Activated CD8-positive, alpha-beta memory T cell treated with anti-CD3 and anti-CD28 coated beads, Interleukin-2, amount 50 U/mL, for 4 hours (primary cell): ENCODE measurements at places on chromosomes 11 and 22.

DNA sequence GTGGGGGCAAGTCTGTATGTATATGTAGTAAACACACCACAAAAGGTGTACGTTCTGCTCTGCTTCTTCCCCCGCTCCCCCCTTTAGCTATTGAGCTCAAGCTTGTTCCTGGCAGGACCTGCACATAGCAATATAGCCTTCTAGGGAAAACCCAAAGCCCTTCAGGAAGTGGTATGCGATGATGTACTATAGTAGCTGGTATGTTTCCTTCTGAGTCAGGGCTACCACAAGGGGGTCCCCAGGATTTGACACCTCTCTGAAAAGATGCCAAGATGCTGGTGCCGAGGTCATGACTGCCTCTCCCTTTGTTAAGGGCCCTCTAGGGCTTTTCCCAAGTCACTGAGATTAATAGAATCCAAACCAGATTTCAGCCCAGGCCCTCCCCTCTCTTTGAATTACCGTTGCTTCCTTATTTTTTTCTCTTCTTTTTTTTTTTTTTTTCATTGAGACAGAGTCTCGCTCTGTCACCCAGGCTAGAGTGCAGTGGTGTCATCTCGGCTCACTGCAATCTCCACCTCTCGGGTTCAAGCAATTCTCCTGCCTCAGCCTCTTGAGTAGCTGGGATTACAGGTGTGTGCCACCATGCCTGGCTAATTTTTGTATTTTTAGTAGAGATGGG, 268.4 kb downstream of the ETS1 start:
- peak; percentile 74 for DNase-seq

GRCh38 chr11:617912-618682, 2.3 kb upstream of the IRF7 start:
- no peak for DNase-seq

DNA sequence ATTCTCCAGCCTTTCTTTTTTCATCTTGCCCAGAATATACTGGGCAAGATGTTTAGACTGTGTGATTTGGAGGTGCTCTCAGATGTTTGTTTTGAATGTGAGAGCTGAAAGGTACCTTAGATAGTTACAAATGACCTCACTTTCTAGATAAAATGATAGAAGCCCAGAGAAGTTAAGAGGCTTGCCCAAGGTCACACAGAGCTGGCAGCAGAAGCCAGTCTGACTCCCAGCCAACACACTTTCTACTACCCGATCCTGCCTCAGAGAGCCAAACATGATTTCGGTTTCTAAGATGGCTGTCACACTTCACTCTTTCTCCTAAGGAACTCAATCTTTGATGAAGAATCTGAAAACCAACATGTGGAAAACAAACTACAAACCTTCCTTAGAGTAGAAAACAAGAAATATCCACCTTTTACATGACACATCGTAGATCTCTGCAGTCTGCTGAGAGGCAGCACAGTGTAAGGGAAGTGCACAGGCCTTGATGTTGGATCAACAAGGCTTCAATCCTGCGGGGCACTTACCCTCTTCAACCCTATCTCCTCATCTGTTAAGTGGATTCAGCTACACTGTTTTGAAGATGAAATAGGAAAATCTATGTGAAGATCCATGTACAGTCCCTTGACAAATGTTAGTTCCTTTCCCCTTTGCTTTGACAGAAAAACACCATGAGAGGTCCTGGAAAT, 58.6 kb downstream of the SYTL2 start:
- no peak for DNase-seq

- DNase-seq = no peak
Measured at GRCh38 chr11:36426226-36426848, 83.7 kb downstream of the TRAF6 start.

GRCh38 chr11:72524711-72525110, 90.4 kb upstream of the CLPB start:
- DNase-seq = no peak

- DNase-seq = no peak
Measured at GRCh38 chr11:45392591-45393091, 106.5 kb upstream of the SYT13 start.

DNA sequence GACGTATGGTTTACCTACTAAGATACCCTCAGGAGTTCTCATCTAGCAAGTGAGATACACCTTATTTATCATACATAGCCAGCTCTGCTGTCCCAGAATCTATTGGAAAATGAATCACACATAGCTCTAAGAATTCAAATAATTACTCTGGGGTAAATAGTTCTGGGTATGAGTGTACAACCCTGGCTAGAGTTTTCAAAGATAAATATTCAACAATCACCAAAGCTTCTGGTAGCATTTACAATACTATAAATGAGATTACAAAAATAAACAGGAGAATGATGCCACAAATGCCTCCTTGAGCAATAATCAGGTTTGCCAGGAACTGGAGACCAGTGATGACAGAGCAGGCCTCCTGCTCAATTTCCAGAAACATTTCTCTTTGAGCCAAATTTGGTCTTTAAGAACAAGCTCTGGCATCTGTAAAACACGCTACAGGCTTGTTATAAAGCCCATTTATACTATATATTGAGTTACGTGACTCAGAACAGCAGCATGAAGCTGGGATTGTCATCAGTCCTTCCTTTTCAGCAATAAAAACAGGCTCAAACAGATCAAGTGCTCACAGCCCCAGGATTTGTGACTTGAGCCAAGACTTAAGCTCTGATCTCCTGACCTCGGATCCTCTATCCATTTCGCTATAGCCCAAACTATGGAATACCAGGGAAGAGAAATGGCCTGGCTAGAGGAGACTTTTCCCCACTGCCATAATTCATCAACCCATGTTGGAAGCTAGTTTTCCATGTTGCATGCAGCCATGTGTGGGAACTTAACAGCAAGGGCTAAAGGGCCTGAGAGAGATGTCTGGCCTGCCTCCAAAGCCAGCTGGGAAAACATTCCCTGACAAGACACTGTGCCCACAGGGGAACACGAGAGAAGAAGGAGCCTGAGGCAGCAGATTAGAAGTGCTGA, 19.7 kb downstream of the RAB30 start:
- no peak for DNase-seq

GRCh38 chr11:111364503-111364902, 14.6 kb downstream of the POU2AF1 start:
- DNase-seq = no peak

GRCh38 chr22:20741634-20742581, 32.0 kb upstream of the SERPIND1 start:
- peak; percentile 43 for DNase-seq

DNA sequence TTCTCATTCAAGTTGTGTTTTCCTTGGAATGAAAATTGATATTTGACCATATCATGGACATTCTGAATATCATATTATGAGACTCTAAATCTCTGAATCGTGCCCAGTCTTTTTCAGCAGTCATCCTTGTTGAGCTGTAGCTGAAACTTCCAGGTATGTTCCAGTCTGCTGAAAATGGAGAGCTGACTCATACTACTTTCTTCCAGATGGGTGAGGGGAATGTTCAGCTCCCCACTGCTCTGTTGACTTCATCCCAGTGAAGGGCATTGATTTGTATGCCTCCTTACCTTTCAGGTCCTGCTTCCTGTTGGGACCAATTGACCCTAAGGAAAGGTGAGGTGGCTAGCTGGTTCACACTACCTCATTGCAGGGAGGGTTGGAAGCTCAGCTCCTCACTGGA, 3.5 kb downstream of the OR5P2 start:
- DNase-seq = no peak

DNA sequence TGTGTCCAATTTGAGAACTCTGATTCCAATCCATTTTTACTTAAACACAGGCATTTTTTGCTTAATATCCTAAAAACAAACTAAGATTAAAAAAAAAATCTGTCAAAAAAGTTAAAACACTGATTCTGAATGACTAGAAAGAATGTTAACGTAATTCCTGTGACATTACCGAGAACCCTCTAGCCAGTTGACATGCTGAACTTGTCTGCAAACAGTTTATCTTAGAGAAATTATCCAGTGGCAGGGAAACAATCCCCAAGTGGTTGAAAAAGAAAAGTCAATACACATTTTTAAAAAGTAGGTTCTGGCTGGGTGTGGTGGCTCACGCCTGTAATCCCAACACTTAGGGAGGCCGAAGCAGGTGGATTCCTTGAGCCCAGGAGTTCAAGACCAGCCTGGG, 11.6 kb downstream of the KMT5B start:
- DNase-seq = no peak

- no peak for DNase-seq
Measured at GRCh38 chr11:116720895-116721294, 51.9 kb downstream of the BUD13 start.

DNA sequence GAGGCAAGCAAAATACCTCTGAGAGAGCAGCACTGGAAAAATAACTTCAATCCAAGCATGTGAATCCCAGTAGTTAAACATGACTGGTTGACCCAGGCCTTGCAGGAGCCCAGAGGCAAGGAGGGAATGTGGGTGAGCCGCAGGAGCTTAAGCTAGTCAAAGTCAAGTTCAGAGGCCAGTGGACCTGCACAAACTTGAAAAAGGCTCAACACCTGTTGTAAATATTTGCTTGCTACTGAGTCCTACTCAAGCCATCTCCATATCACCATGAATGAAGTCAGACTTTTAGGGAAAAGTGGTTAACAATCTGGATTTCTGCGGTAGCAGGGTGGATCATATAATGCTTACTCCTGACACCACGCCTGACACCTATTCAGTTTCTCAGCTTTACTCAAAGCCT, 4.8 kb upstream of the CAT start:
- DNase-seq = no peak

GRCh38 chr22:35601743-35602615, 15.2 kb downstream of the MB start:
- DNase-seq = no peak

- DNase-seq = no peak
Measured at GRCh38 chr11:78402847-78403246, 14.8 kb downstream of the GAB2 start.

DNA sequence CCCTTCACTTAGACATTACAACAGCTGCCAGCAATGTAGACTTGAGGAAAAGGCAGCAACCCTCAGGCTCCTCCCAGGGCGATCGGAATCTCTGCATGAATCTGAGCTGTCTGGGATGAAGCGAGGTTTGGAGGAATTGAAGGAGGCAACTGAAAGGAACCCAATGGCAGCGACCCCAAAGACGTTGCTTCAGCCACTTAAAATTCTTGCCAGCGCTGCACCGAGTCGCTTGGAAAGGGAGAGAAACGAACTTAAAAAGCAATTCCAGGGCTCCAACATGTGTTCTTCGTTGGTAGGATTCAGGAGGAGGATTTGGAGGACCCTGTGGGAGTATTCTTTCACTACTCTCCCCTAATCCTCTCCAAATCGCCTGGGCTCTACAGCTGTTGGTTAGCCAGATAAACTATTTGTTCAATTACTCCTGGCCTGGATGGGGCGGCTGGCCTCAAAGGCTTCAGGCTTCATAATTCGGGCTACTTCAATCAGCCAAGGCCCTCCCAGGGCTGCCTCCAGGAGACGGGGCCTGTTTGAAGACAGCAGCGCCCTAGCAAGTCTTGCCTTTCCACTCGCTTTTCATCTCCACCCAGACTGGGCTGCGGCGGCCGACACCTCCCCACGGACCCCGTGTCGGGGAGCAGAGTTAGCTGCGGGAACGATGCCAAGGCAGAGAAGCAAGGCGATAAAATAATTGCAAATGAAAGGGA, 72.4 kb upstream of the TMEM45B start:
- no peak for DNase-seq

- DNase-seq = no peak
Measured at GRCh38 chr11:65945941-65946558, 770 bp downstream of the TSGA10IP start.

GRCh38 chr22:24824915-24825314, 18.9 kb downstream of the SGSM1 start:
- DNase-seq = no peak

DNA sequence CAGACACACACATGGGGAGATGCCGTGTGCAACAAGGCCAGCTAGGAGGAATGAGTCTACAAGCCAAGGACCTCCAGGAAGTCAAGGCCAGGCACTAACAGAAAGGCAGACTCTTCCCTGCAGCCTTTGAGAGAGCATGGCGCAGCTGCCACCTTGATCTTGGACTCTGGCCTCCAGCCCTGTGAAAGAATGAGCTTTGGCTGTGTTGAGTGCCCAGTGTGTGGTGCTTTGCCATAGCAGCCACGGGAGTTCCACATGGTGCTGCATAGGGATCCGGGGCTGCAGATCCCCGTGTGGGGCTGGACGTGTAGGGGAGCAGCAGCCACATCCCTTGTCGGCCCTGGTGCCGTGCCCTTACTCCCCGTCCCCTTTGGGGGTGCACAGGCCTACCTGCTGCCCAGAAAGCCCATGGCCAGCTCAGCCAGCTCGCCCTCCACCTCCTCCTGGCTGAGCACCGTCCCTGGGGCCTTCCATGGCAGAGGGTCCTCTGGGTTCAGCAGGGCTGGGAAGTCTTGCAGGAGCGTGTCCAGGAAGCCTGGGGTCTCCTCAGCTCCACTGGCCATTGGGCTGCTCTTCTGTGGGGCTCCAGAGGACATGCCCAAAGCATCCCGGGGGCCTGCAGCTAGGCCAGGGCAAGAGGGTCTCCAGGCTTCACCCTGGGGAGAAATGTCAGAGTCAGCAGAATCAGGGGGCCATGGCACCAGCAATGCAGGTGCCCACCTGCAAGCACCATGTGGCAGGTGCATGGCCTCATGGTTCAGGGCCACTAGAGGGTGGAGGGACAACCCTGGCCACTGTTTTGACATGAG, 7.0 kb downstream of the PPM1F start:
- no peak for DNase-seq

DNA sequence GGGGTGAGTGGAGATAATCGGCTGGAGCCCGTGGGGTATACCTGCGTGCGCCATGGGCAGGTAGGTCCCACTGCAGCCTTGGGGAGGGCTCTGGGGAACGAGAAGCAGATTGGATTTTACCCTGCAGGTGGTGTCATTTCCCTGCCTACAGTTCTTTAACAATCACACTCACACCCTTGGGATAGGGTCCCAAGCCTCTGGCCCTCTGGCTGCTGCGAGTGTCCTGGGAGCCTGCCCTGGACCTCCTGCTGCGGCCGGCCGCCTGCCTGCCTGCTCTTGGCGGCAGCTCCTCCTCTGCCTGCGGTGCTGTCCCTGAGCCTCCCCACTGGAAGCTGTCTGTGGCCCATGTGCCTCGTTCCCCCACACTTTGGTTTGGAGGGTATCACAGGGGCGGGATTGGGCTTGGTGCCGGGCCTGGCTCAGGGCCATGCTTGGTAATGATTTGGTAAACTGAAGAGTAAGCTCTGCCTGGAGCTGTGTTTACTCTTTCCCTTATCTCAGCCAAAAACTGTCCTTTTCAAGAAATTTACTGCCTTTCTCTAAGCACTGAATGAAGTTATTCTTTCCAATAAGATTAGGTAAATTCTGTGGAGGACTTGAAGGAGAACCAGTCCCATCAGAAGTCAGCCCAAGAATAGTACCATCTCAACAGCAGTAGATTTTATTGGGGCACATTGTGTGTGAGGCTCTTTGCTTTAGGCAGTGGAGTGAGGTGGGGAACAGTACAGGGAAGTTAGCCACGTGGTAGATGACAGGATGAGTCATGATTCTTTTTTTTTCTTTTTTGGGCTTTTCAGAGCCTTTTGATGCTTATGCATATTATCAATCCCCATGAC, 53.7 kb downstream of the TBC1D22A start:
- DNase-seq = no peak

- DNase-seq = no peak
Measured at GRCh38 chr22:49627217-49628181, 200.2 kb downstream of the BRD1 start.

- no peak for DNase-seq
Measured at GRCh38 chr11:11335043-11335442, 18.0 kb downstream of the CSNK2A3 start.
